HL-60 (cell line): ENCODE measurements at places on chromosomes 11 and 22.

DNA sequence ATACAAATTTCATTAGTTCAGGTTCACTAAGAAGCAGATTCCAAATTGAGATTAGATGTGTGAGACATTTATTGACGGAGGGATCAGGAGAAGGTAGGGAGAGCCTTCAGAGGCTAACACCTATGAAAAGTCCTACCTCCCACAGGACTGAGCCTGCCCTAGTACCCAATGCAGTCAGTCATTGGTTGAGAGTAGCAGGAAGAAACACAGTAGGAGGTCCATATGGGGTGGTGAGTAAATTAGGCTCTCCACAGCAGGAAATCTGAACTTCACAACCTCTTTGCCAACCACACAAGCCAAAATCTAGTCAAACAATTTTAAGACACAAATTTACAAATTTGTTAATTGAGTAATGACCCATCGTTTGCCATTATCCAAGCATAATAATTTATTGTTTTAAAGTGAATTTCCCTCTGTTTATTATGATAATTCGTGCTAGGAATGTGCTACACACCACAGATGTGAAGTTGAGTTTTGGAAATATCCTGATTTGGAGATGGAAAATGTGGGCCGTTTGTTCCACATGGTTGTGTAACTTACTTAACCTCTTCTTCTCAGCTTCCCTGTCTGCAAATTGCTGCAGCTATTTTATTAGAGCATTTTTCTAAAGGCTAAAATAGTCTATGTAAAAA, 542.1 kb downstream of the ETS1 start:
- DNase-seq = no peak

- DNase-seq = no peak
Measured at GRCh38 chr11:66728693-66729385, at the start of gene SPTBN2. SPTBN2 (minus strand) TSS chr11:66729216; CDS start chr11:66721240, 7,976 bp downstream.

DNA sequence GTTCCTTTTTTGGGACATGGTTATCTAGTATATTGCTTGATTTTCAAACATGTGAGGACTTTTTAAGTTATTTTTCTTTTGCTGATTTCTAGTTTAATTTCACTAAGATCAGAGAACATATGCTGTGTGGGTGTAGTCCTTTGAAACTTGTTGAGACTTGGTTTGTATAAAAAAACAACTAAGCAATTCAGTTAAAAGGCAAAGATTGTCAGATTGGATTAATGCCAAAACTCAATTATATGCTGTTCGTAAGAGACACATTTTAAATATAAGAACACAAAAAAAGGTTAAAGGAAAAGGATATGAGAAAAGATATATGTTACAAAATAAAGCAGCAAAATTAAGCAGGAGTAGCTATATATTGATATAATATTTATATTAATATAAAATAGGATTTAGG, 17.8 kb upstream of the RRM1 start:
- DNase-seq = no peak

- DNase-seq = no peak
Measured at GRCh38 chr11:69215784-69216415, 60.2 kb downstream of the SMIM38 start.

- no peak for DNase-seq
Measured at GRCh38 chr11:128764424-128765095, 70.7 kb downstream of the FLI1 start.

DNA sequence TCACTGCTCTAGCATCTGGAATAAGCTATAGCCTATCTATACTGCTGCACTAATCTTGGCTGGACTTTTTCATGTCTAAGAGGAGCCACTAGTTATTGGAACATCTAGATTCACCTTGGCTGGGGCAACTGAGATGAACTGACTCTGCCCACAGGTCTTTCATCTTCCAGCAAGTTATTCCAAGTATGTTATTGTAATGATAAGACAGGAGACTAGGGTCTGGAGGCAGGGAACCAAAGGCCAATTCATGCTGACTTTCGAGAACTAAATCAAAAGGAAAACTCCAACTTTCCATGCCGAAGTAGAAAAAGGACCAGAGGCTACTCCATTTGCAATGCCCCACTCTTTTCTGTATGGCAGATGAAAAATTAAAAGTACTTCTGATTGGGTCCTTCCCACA, 1243.0 kb upstream of the RAG2 start:
- no peak for DNase-seq

GRCh38 chr22:46657996-46658947, 38.1 kb downstream of the GRAMD4 start:
- DNase-seq = no peak

DNA sequence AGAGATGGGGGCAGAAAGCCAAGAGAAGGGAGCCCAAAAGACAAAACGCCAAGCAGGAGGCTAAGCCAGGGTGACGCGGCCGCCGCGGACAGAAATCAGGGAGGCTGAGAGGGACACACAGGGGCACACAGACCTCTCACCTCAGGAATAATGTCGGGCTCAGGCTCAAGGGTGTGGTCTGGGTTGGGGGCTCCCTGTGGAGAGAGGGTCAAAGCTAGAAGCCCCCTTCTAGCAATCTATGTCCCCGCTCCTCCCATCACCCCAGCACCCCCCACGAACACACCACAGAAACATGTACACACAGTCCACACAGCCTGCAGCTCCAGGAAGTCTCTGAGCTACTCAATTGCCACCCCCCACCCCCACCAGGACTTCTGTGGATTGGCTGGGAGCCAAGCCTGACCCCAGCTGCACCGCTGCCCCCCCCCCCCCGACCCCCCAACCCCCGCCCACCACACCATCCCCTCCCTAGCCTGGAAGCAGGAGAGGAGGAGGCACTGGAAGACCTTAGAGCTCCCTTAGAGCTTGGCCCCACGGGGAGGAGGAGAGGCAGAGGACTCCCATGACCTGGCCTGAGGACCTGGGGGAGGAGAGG, 6.9 kb downstream of the BCL9L start:
- DNase-seq = no peak

- DNase-seq = no peak
Measured at GRCh38 chr11:60810569-60810968, 25.4 kb downstream of the MS4A10 start.

- DNase-seq = no peak
Measured at GRCh38 chr22:35394810-35395563, 5.0 kb upstream of the MCM5 start.

GRCh38 chr22:30990690-30991089, 21.6 kb downstream of the TUG1 start:
- DNase-seq = no peak

- no peak for DNase-seq
Measured at GRCh38 chr11:33588056-33588455, 112.6 kb downstream of the C11orf91 start.

DNA sequence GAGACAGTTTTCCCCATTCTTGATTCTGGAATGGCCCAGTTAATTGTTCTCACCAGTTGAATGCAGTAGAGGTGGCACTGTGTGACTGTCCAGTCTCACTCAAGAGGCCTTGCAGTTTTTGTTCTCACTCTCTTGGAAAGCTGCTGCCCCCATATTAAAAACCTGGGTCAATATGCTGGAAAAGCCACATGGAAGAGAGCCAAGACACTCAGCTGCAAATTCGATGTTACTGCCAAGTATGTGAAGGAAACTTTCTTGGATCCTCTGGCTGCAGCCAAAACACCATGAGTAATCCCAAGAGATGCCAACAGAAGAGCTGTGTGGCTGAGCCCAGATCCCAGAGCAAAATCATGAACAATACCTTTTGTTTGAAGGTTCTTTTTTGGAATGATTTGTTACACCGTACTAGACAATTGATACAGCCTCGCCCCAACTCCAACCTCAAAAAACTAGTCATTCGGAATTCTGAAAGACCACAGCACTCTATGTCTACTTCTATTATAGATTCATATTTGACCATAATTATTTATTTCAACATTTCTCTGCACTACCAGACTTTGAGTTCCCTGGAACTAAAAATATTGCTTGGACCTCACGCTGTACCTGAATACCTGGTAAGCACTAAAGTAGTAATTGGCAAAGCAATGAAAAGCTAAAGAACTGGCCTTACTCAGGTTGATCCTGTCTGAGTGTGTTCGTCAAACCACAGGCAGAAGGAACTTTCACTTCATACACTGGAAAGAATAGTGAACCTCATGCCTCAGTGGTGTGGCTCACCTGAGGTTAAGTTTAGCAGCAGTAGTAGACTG, 378.8 kb downstream of the ETS1 start:
- no peak for DNase-seq

DNA sequence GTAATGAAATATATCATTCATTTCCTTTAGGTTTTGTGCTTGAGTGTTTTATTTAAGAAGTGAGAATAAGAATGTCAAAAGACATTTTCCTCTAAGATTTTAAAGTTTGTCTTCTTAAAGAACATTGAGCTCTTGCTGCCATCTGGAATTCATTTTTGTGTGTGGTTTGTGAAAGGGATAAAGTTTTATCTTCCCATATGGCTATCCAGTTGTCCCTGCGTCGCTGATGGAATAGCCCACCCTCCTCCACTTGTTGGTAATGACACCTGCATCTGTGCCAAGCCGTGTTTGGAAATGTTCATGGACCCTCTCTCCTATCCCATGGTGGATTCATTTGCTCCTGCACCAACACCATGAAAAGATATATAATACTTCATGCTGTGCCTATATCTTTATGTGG, 901.5 kb downstream of the BRD1 start:
- no peak for DNase-seq

DNA sequence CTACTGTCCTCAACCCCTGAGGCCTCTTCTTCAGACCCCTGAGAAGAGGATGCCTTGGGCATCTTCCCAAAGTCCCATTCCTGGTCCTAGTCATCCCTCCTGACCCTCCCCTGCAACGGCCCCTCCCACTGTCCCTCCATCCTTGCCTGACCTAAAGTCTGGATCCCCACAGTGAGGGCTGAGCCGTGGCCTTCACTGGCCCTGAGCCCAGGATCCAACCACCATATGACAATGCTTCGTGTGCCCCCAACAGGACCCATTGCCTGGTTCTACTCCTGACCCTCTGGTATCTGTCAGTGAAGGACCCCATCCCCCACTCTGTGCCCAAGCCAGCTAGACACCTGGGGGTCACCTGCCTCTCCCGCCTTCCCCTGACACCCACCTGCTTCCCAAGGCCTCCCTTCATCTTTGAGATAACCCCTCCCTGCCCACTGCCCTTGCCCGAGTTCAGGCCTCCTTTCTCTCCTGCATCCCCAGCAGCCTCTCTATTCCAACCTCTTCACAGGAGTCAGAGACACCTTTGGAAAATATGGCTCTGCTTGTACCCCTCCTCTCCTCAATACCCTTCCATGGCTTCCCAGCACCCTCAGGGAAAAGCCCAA, 48.0 kb downstream of the LRRC32 start:
- DNase-seq = no peak

DNA sequence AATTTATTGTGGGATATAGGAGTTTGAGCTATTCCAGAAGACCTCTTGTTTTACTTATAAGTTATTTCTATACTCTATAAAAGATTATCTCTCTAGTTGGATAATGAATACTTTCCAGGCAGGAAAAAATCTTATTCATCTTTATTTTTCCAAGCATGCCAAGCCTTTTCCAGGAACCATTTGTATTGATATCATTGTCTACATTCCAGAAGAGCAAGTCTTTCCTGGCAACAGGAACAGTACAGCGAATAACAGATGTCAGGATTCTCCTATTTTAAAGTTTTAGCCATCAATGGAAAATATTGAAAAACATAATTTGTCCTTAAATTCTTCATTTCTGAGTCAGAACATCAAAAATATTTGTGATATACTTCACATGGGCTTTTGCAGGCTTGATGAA, 5.2 kb upstream of the NXPE1 start:
- no peak for DNase-seq

DNA sequence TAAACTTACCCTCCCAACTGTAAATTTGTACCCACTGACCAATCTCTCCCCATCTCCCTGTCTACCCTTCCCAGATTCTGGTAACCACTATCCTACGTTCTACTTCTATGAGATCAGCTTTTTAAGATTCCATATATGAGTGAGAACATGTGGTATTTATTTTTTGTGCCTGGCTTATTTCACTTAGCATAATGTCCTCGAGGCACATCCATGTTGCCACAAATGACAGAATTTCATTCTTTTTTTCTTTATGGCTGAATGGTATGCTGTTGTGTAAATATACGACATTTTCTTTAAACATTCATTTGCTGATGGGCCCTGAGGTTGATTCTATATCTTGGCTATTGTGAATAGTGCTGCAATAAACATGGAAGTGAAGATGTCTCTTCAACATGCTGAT, 74.7 kb upstream of the RRM1 start:
- no peak for DNase-seq

DNA sequence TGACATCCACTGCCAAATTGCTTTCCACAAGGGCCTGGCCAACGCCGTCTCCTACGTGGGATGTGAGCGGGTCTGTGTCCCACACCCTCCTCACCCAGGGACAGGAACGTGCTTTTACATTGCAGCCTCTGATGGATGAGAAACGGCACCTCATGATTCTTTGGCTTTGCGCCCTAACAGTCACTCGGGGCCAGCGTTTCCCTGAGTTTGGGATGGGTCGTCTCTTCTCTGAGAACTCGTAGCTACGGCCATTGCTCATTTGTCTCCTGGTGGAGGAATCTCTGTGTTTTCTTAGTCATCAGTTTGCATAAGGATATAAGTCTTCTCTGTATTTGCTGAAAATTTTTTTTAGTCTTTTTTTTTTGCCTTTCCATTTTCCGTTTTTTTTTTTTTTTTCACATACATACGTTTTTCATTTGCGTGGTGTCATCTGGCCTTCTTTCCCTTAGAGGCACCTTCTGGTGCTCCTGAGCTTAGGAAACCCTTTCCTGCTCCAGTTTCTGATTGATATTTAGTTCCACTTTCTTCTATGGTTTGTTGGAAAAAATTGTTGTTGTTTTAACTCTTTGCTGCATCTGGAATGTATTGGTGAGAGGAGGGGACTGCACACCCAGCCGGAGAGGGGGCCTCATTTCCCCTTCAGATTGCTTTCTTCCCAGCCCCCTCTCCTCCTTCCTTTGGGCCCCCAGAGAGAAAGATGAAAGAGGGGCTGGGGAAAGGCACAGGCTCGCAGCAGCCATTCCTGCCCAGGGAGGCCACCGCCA, 12.0 kb downstream of the TNNT3 start:
- DNase-seq = no peak

GRCh38 chr11:64875369-64876228, 2.8 kb downstream of the EHD1 start:
- DNase-seq = peak; percentile 80

GRCh38 chr11:78079232-78080083, at the start of gene NDUFC2:
NDUFC2 (minus strand) TSS chr11:78079862; CDS start chr11:78079744, 118 bp downstream.
- DNase-seq = peak; percentile 76
